ENCODE measurements at places on chromosomes 6 and 20. TPM values are rescaled to one million over a fixed set of nuclear protein-coding genes. Genes with fewer than 3 reads are reported as not detected.

WDR27 gene
- 3.1 TPM for polyA plus RNA-seq

KCNQ2 gene
- not detected for polyA plus RNA-seq

SIRPB2 gene
- 0.27 TPM for polyA plus RNA-seq

CLPSL2 gene
- polyA plus RNA-seq: not detected

CLDN20 gene
- polyA plus RNA-seq: 0.05 TPM

EYS gene
- polyA plus RNA-seq: not detected

ESR1 gene
- polyA plus RNA-seq: 0.93 TPM

SLC17A1 gene
- polyA plus RNA-seq: not detected

ANKRD66 gene
- polyA plus RNA-seq: not detected

CCHCR1 gene
- polyA plus RNA-seq: 8.3 TPM

Measured in psoas muscle (tissue), 8 donors.